Peyer's patch (tissue), 4 donors: ENCODE measurements at places on chromosomes 2 and 18. TPM values are rescaled to one million over a fixed set of nuclear protein-coding genes. Genes with fewer than 3 reads are reported as not detected.

The PTPRM gene
- 61.4 TPM for total RNA-seq

The NT5C1B gene
- total RNA-seq = not detected

The MC4R gene
- total RNA-seq = not detected

- peaks cover 8% of the 10 kb centered on the region for H3K4me1 ChIP-seq
- no peaks in the 10 kb centered on the region for H3K36me3 ChIP-seq
- no peak overlapping the region for H3K4me3 ChIP-seq
- no peak overlapping the region for H3K27ac ChIP-seq
- H3K27me3 ChIP-seq = no peaks in the 10 kb centered on the region
- DNase-seq = no peak
Observed at GRCh38 chr18:59848002-59848401, 51.8 kb upstream of the PMAIP1 start.

- no peak for DNase-seq
- H3K27ac ChIP-seq = no peak overlapping the region
- H3K27me3 ChIP-seq = no peaks in the 10 kb centered on the region
- H3K36me3 ChIP-seq = no peaks in the 10 kb centered on the region
Observed at GRCh38 chr18:274313-274712, 6.5 kb upstream of the THOC1 start.

DNA sequence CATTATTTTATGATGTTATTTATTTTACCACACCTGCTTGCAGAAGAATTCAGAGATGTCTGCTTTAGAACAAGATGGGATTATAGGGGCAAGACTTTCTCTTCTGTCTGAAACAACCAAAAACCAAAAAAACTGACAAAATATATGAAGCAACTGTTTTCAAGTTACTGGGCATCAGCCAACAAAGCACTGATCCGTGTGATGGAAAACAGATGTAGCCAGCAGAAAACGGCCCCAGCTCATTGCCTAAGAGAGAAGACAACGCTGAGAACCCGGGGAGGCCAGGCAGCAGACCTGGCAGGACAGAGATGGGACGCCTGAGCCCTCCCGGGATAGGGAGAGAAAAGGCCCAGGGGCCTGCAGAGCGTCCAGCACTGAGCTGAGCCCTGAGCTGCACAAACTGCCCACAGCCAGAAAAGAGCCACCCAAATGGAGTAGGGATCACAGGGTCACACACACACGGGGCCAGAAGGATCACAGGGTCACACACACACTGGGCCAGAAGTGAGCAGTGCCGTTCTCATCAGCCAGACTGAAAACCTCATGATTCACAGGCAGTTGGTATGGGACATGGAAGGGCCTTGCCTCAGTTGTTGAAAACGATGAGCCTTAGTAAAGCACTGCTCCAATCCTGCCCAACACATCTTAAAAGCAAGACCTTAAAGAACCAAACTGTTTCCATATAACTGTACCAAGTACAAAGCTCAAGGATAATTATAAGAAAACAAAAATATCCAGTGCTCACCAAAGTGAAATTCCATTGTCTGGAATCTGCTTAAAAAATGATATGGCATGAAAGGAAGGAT is 12.1 kb downstream of the PXDN start:
- no peak overlapping the region for H3K4me3 ChIP-seq
- DNase-seq = no peak
- H3K27me3 ChIP-seq = no peaks in the 10 kb centered on the region
- H3K36me3 ChIP-seq = no peaks in the 10 kb centered on the region
- H3K4me1 ChIP-seq = no peaks in the 10 kb centered on the region

- H3K27ac ChIP-seq = no peak overlapping the region
- no peaks in the 10 kb centered on the region for H3K27me3 ChIP-seq
- no peak for DNase-seq
- no peak overlapping the region for H3K4me3 ChIP-seq
- no peaks in the 10 kb centered on the region for H3K36me3 ChIP-seq
- no peaks in the 10 kb centered on the region for H3K4me1 ChIP-seq
Observed at GRCh38 chr18:61832858-61833257, 59.9 kb downstream of the RNF152 start.

DNA sequence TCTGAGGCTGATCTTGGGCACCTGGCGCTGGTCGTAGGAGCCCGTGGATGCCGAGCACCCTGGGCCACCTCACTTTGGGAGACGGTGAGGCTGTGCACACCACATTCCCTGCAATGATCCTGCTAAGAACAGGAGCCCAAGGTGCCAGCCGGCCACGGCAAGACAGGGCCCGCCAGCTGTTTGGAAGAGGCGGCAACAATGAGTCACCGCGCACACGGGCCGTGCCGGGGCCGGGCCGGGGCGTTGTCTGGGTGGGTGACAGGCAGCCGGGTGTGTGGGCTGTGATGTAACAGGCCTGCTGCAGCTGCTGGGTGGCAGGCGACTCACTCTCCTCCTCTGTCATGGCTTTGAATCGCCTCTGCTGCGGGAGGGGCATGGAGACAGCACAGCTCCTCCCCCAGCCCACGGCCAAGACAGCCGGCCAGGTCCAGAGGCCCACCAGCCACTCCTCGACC is 49.7 kb upstream of the ODC1 start:
- H3K27ac ChIP-seq = no peak overlapping the region
- H3K4me1 ChIP-seq = no peaks in the 10 kb centered on the region
- H3K36me3 ChIP-seq = no peaks in the 10 kb centered on the region
